HEK293T (cell line): ENCODE measurements at places on chromosomes 16 and 17.
A peak's percentile ranks its signal among the peaks of the same experiment; 100 is the strongest.

- no peak for DNase-seq
Observed at GRCh38 chr16:89257757-89258465, 40.4 kb downstream of the ZNF778 start.

GRCh38 chr17:41657176-41657754 is 31.4 kb upstream of the EIF1 start:
- no peak for DNase-seq

DNA sequence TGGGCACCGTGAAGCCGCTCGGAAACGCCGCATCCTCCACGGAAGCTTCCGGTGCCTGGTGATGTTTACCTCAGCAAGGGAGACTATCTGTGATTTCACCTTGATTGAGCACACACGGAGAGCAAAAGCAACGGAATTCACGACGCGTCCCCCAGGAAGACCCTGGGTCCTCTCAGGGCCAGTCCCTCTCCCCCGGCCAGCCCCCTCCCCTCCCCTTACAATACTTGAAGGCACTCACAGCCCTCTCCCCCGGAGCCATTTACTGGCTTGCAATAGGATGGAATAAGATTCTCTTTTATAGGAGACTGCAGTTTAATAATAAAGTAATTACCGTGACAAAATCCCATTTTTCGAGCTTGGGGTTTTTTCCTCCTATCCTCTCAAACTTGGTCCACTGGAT is 104.7 kb downstream of the ENGASE start:
- DNase-seq: no peak

GRCh38 chr16:2467528-2468232 is 3.4 kb upstream of the NTN3 start:
- DNase-seq: peak; percentile 56

DNA sequence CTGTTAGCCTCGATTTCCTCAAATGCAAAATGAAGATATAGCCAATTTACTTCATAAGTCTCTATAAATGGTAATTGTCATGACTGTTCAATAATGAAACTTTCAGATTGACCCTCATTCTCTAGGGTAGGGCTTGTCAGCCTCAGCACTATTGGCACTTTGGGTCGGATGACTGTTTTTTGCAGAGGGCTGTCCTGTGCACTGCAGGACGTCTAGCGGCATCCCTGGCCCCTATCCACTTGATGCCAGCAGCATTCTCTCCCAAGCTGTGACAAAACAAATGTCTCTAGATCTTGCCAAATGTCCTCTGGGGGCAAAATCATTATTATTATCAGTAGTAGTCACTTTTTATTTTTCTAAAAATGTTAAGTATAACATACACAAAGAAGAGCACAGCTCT is 24.6 kb downstream of the CDH11 start:
- DNase-seq: no peak

DNA sequence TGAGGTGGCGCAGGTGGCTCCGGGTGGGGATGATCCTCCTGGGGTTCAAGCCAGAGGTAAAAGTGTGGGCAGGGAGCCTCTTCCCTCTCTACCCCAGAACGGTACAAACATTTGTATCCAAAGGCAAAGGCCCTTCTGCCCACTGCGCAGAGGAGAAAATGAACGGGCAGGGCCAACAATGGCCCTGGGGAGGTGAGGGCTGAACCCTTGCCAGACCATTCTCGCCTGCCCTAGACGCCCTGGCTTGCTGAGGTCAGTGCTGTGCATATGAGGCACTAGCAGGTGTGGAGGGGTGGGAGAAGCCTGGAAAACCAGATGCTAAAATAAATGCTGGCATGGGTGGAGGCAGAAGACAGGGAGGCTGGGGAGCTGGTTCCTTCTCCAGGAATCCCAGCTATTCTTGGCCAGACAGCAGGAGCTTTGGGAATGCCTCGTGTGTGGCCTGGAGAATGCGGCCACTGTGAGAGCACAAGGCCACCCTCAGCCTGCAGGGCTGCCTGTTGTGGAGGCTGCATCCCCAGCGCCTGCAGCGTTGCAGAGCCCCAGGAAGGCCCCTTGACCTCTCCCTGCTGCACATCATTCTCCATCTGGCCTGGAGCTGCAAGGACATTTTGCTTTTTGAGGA is 4.5 kb downstream of the C17orf50 start:
- DNase-seq: no peak

- no peak for DNase-seq
Observed at GRCh38 chr17:31404028-31404949, 12.8 kb downstream of the RAB11FIP4 start.

GRCh38 chr16:58516768-58517107 is 1.4 kb downstream of the SETD6 start:
- no peak for DNase-seq

- no peak for DNase-seq
Observed at GRCh38 chr16:67250045-67250327, 1.2 kb downstream of the SLC9A5 start.

DNA sequence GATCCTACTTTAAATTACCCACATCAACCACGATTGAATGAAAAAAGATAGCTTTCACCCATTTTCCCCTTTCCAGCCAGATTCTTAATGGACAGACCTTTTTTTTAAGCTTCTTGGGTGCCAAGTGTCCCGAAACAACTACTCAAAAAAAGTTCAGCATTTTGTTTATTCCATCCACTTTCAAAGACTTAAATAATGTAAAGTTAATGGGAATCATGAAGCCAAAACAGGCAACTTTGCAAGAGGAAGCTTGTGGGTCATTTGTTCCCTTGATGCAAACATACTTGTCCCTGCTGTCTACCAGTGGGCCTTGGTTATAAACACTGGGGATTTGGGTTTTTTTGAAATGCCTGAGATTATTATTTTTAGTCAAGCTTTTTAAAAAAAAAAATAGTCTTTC is 414.0 kb upstream of the PSMD7 start:
- DNase-seq: no peak

GRCh38 chr16:11145173-11145818 is 110.7 kb downstream of the SOCS1 start:
- no peak for DNase-seq

- DNase-seq: no peak
Observed at GRCh38 chr17:68599091-68599490, 2.1 kb downstream of the FAM20A start.

DNA sequence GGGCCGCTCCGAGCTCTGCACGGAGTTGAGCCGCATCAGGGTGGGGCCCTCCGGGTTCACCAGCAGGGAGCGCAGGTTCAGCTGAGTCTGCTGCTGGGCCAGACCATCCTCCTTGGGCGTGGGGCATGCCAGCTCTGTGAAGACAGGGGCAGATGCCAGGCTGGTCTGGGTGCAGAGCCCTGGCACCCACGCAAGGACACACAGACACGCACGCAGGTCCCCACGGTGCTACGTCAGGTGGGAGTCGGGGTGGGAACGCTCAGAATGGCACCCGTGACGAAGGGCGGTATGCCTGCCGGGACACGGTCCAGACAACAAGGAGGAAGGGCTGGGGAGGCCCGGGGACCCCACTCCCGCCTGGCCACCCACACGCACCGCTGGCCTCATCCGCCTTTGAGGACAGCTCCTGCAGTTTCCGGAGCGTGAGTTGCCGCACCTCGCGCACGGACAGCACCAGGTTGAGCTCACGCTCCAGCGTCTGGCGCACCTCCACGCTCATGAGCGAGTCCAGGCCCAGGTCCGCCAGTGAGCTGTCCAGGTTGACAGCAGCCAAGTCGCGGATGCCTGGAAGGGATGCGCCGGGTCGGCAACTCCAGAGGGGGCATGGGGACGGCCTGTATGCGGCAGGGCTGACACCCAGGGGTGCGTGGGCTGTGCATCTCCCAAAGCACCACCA is 15.3 kb upstream of the DUS1L start:
- no peak for DNase-seq

DNA sequence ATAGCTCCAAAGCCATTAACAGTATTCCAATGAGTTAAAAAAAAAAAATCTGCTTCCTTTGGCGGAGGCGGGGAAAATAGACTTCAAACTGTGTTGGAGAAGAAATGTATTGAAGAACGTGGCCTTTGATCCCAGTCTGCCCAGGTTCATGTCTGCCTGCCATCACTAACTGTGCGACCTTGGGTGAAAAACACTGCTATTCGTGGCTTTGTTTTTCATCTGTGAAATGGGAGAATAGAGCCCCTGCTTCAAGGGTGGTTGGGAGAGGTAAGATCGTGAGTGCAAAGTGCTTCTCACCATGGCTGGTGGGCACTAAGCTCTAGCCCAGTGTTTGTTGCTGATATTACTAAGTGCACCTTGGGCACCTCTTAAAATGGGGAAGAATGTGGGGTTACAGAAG is 69.5 kb downstream of the VPS35L start:
- DNase-seq: no peak

DNA sequence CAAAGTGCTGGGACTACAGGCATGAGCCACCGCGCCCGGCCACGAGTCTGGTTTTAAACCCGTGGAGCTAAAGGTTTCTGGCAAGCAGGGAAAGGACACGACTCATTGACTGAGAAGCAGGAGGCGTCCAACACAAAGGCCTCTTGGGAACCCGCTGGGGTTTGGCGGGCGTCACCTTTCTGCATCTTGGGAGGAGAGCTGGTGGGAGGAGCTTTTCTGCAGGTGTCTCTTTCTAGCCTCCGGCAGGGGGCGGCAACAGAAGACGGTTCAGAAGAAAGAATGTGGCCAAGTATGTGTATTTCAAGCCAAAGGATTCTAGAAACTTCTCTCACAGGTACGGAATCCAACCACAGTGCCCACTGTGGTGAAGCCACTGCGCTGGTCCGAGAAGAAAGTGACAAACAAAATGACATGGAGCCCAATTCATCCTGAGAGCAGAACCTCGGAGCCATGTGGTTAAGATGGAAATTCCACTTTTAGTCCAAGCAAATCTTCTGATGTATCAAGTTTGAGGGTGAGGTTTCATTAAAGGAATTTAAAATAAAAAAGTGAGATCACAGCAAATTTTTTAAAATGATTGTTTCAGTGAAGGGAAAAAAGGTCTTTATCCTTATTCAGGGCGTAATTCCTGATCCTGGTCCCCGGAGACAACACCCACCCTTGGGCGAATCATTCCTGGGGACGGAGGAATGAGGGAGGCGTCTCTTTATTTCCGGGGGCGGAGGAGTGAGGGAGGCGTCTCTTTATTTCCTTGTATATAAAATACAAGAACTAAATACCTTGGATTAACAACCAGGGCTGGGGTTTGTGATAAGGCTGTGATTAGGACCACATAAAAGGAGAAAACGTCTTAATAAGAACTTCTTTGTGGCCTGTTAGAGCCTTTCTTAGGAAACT is 97.6 kb downstream of the MRM3 start:
- peak; percentile 66 for DNase-seq

DNA sequence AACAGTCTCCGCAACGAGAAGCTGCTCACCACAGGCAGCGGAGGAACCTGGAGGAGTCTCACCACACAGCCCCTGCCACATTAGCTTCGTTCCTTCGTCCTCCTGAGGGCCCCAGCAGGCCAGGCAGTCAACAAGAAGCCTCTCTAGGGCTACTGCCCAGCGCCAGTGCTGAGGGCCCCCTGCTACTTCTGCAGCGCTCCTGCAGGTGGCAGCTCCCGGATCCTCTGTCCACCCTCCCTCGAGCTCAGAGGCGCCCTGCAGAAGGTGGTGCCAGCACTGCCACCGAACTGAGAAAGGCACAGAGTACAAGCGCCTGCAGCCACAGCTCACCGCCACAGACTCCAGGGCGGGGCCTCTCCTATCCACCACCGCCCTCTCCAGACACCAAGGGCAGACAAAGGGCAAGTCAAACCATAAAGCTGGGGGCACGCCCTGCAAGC is 27.3 kb downstream of the KDM8 start:
- no peak for DNase-seq

DNA sequence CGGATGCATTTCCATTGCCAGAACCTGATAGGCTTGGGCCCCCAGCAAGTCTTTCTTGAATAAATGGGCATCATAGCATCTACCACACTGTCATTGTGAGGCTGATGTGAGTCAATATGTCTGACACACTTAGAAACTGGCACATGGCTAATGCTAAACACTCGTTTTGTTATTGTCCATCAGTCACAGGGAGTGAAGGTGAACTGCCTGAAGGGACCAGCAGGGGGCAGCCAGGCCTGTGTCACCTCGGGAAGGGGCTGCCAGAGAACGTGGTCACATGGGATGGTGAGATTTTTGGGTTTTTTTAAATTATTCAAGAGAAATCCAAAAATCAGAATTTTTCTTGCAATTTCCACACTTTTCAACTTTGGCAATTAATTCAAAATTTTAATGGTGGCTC is 831 bp upstream of the RCVRN start:
- peak; percentile 68 for DNase-seq

DNA sequence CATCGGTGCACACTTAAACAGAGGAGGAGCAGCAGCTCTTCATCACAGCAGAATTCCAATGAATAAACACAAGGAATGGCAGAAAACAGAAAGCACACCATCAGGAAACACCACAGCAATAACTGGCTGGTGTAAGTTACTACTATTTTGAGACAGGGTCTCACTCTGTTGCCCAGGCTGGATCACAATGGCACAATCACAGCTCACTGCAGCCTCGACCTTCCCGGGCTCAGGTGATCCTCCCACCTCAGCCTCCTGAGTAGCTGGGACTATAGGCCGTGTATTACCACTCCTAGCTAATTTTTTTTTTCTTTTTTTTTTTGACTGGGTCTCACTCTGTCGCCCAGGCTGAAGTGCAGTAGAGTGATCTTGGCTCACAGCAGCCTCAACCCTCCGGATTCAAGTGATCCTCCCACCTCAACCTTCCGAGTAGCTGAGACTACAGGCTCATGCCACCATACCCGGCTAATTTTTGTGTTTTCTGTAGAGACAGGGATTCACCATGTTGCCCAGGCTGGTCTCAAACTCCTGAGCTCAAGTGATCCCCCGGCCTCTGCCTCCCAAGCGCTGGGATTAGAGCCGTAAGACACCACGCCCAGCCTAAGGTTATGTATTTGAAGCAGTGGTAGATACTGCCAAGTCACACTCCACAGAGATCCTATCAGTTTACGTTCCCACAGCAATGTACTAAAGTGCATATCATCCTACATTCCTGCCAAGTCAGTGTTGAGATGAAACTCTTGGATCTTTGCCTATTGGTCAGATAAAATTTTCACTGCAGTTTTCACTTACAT is 20.7 kb downstream of the TRAP1 start:
- no peak for DNase-seq

DNA sequence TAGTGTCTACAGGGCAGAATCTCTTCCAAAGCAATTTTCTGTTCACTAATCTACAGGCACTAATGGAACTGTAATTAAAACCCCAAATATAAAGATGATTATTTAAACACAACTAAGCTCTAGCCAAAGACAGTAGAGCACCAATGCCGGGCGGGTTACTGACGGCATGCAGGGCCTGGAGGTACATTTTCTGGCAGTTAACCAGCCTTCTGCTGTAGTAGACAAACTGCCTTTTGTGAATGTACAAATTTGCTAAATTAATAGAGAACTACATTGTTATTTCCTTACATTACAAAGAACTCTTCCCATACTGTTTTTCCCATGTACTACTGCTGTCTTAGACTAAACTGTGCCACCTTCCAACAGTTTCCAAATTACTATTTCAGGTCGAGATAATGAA is 107.8 kb downstream of the TRIM37 start:
- DNase-seq: no peak

- DNase-seq: no peak
Observed at GRCh38 chr16:59305850-59306249, 571.7 kb upstream of the GOT2 start.

GRCh38 chr17:32311028-32311536 is 30.9 kb downstream of the C17orf75 start:
- DNase-seq: no peak
